Aorta (tissue), 5 donors: ENCODE measurements at places on chromosomes 2 and 18. TPM values are rescaled to one million over a fixed set of nuclear protein-coding genes. Genes with fewer than 3 reads are reported as not detected.
A peak's percentile ranks its signal among the peaks of the same experiment; 100 is the strongest.

GRCh38 chr2:10252224-10252623 lies 50.5 kb upstream of the HPCAL1 start:
- peak; percentile 4 for DNase-seq
- no peaks in the 10 kb centered on the region for H3K36me3 ChIP-seq
- no peak overlapping the region for H3K4me3 ChIP-seq
- no peaks in the 10 kb centered on the region for H3K4me1 ChIP-seq

DNA sequence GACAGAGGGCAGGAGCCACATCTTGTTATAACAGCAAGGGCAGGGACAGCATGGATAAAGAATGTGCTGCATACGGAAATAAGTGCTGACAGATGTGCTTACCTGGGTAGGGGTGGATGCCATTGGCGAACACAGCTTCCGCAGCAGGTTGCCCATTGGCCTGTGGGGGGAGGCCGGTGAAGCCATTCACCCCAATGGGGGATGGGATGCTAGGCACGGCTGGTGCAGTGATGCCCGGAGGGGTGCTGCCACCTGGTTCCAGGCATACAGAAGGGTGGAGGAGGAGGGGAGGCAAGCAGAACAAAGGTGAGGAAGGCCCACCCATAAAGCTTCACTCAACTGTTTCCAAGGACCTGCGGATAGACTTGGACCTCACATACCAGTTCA lies 294.9 kb downstream of the CELF4 start:
- peaks cover 3% of the 10 kb centered on the region for H3K27me3 ChIP-seq
- H3K4me3 ChIP-seq: no peak overlapping the region
- no peak for DNase-seq

GRCh38 chr18:50284255-50284885 lies 3.0 kb upstream of the MBD1 start:
- H3K36me3 ChIP-seq: peaks cover 4% of the 10 kb centered on the region
- H3K27me3 ChIP-seq: no peaks in the 10 kb centered on the region
- H3K4me1 ChIP-seq: no peaks in the 10 kb centered on the region

- DNase-seq: no peak
- H3K4me3 ChIP-seq: no peak overlapping the region
- H3K36me3 ChIP-seq: no peaks in the 10 kb centered on the region
- peaks cover 2% of the 10 kb centered on the region for H3K4me1 ChIP-seq
- H3K27me3 ChIP-seq: no peaks in the 10 kb centered on the region
These were observed 410.4 kb downstream of the MEIS1 start for GRCh38 chr2:66845307-66845706.

DNA sequence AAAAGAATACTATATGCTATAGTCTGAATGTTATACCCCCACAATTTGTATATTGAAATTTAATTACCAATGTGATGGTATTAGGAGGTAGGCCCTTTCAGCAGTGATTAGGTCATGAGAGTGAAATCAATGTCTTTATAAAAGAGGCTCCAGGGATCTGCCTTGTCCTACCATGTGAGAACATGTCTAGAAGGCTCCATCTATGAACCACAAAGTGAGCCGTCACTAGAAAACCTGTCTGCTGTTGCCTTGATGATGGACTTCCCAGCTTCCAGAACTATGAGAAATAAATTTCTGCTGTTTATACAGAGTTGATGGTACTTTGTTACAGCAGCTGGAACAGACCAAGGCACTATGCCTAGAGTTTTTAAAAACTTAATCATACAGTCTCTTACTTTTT lies 46.3 kb upstream of the FAM124B start:
- no peaks in the 10 kb centered on the region for H3K27me3 ChIP-seq
- DNase-seq: no peak
- no peak overlapping the region for H3K27ac ChIP-seq
- no peaks in the 10 kb centered on the region for H3K36me3 ChIP-seq

- no peaks in the 10 kb centered on the region for H3K36me3 ChIP-seq
- H3K27me3 ChIP-seq: no peaks in the 10 kb centered on the region
- no peaks in the 10 kb centered on the region for H3K4me1 ChIP-seq
- H3K4me3 ChIP-seq: no peak overlapping the region
These were observed 78.5 kb upstream of the PTPRM start for GRCh38 chr18:7488571-7488970.

DNA sequence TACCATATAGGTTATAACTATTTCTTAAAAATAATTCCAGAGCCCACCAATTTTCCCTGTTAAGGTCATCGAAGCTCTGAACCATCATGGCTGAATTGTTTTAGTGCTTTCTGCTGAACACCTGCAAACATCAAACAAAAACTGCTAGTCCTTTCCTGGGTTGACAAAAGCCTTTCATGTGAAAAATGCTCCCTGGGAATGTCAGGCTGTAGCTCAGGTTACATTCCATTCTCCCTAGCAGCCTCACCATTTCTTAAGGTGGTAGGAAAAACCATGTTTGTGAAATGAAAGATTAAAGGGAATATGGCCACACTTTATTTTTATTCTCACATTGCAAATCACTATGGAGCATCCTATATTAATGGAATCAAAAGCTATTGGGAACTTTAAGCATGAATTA lies 5.7 kb downstream of the TCF4 start:
- H3K4me1 ChIP-seq: no peaks in the 10 kb centered on the region
- H3K27ac ChIP-seq: no peak overlapping the region
- DNase-seq: no peak

DNA sequence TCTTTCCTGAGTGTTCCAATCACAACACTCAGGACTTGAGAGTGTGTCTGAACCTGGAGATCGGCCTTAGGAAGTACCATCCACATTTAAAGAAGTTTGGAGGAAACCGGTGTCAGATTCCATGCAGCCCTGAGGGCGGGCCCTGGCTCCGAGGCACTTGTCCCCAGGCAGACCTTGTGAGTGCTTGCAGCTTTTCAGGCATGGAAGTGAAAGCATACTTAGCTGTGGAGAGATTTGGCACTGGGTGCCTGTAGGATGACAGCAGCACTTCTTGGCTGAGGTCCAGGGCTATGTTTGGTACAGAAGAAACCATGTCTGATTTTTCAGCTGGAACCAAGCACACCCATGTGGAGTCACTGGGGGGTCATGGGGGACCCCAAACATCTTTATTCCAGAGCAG lies 230.8 kb downstream of the SEPTIN10 start:
- peak; percentile 82 for DNase-seq
- no peaks in the 10 kb centered on the region for H3K36me3 ChIP-seq
- no peaks in the 10 kb centered on the region for H3K4me1 ChIP-seq
- no peaks in the 10 kb centered on the region for H3K27me3 ChIP-seq

GRCh38 chr2:222134654-222135053 lies 164.1 kb downstream of the PAX3 start:
- H3K27ac ChIP-seq: no peak overlapping the region
- no peaks in the 10 kb centered on the region for H3K4me1 ChIP-seq
- H3K27me3 ChIP-seq: peaks cover 6% of the 10 kb centered on the region
- H3K4me3 ChIP-seq: no peak overlapping the region
- H3K36me3 ChIP-seq: no peaks in the 10 kb centered on the region

- no peak overlapping the region for H3K27ac ChIP-seq
- H3K27me3 ChIP-seq: no peaks in the 10 kb centered on the region
- H3K4me1 ChIP-seq: peaks cover 1% of the 10 kb centered on the region
These were observed 2.5 kb downstream of the VIT start for GRCh38 chr2:36698993-36699392.

Gene C18orf32
- 37.9 TPM for total RNA-seq

Gene PIEZO2
- total RNA-seq: 8.8 TPM
